ENCODE measurements at places on chromosomes 12 and 14.

- no peak for DNase-seq
These were observed 499 bp downstream of the RNASE4 start for GRCh38 chr14:20684662-20685456.

GRCh38 chr12:132236129-132236929 lies 92.1 kb downstream of the NOC4L start:
- no peak for DNase-seq

DNA sequence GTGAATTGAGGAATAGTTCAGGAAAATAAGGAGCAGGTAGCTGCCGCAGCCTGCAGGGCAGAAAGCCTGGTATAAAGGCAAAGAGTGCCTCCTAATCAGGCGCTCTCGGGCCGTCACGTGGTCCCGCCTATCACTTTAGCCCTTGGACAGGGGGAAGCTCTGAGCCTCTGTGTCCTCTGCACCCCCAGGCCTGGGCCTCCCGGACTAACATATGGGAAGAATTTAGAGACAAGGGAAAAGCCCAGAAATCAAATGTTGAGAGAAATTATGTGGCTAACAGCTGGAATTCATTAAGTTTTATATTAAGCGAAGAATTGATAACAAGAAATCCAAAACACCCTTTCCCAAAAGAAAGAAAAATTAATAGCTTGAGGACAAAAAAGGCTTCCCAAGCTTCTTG lies 417.7 kb downstream of the ATP23 start:
- DNase-seq, result no peak

DNA sequence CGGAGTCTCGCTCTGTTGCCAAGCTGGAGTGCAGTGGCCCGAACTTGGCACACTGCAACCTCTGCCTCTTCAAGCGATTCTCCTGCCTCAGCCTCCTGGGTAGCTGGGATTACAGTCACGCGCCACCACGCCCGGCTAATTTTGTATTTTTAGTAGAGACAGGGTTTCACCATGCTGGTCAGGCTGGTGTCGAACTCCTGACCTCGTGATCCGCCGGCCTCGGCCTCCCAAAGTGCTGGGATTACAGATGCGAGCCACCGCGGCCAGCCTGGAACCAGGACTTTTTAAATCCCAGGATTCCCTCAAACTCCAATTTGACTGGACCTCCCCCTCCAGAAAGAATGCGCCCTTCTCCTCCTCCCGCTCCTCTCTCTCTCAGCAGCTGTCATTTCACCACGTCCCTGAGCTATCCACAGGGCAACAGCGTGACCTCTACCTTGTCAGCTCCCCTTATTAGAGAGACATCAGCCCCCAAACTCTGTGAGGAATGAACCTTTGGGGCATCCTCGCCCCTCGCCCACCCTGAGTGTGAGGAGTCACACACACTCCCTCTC lies 2.0 kb downstream of the ESYT1 start:
- no peak for DNase-seq

GRCh38 chr12:131829356-131829747 lies 1.2 kb downstream of the MMP17 start:
- no peak for DNase-seq
